H4 (cell line): ENCODE measurements at places on chromosomes 13 and 19. TPM values are rescaled to one million over a fixed set of nuclear protein-coding genes. Genes with fewer than 3 reads are reported as not detected.

DNA sequence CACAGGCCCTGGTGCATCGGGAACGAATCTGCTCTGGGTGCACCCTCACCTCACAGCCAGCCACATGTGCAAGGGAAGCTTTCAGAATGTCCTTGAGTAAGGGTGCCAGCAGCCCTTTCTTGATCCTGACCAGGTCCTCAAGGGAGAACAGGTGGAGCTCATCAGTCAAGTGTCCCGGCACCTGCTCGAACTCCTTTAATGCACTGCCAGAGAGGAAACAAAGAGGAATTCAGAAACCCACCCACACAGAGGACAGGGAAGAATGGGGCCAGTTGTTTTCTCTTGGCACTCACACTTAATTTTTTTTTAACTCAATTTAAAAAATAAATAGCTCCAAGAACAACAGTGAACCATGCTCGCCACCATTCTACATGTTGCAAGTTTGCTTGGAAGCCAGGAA, 41.7 kb downstream of the RUBCNL start:
- DNase-seq = no peak

DNA sequence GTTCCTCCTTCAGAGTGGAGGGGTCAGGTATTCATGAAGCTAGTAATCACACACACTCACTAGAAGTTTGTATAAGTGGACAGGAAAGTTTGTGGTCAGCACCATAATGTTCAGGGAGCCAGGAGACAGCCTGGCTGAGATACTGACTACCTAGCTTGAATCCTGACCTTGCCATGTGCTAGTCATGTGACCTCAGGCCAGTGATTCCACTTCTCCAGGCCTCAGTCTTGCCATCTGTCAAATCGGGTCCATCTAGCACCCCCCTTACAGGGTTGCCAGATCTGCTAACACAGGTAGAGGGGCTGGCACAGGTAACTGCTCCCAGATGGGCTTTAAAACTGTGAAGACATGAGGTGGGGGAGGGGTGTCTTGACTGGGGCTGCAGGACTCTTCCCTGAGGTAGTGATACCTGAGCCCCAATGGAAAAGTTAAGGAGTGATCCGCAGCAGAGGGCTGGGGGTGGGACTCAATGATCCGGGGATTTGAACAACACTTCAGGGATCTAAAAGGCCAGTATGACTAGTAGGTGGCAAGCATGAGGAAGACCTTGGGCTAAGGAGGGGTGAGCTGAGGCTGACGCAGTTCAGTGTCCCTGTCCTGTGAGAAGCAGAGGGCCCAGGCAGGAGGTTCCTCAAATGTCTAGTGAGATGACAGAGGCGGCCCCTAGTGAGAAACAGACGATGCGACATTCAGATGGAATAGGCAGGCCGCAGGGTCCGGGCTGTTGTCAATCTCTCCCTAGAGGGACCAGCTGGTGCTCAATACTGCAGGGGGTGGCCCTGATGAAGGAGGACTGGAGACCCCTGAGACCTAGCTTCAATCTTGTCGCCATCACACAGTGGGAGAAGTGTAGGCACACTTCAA, 8.5 kb downstream of the ACTMAP start:
- no peak for DNase-seq

DNA sequence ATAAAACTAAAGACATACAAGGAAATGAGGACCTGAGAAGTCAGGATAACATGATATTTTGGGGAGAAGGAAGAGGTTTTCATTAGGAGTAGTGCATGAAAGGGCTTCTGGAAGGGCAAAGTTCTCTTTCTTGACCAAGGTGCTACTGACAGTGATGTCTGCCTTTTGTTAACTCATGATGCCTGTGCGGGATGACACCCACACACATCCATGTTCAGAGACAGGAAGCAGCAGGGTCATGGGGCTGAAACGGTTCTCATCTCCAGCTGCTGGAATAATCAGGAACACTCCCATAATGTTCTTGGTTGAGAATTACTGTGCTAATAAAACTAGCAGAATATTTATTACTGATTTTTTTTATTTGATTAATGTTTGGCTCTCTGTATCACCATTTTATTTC, 29.1 kb downstream of the KCNC3 start:
- no peak for DNase-seq

PLPP2 gene
- total RNA-seq = 111 and 138 TPM in 2 replicates

CEACAM19 gene
- 0.23 and 1.0 TPM in 2 replicates for total RNA-seq
